Stimulated activated memory B cell treated with anti-CD40 and anti-IgM and Interleukin-4, amounts not matched to agents 10 μg/mL and 1 μg/mL and 100 μg/mL, for 72 hours (primary cell): ENCODE measurements at places on chromosomes 11 and 22.

DNA sequence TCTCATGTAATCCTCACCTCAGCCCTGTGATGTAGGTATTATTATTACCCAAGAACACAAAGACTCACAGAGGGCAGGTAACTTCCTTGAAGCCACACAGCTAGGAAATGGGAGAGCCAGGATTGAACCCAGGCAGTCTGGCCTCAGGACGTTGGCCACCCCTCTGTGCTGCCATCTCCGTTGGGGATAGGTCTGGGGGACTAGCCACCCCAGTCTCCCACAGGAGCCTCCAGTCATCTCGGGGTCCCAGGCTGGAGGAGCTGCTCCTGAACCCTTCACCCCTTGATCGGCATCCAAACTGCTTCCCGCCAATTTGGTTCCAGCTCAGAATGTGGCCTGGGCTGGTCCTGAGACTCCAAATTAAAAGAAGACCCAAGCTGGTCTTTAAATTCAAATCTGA lies 10.4 kb upstream of the TCF20 start:
- ATAC-seq, result no peak

DNA sequence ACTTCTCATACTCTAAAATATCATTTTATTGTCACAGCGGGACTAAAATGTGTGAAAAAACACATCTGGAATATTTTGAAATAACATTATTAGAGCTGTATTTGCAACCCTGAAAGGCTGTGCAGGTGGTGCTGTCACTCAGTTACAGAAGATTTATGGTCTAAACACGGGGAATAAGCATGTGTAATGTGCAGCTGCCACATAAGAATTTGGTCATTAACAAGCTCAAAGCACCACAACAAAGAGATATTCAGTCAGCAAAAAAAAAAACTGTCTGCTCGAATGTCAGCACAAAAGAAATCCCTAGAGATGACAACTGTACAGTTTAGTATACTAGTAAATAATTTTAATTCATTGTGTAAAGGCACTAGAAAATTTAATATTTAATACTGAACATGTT lies 31.3 kb downstream of the TMEM123 start:
- no peak for ATAC-seq

- no peak for ATAC-seq
Measured at GRCh38 chr11:68994894-68995285, 14.1 kb upstream of the MRGPRD start.

- ATAC-seq, result no peak
Measured at GRCh38 chr22:44192098-44192815, 11.5 kb downstream of the PARVG start.

GRCh38 chr22:30268331-30268730 lies 1.7 kb upstream of the OSM start:
- ATAC-seq, result no peak

GRCh38 chr22:45026511-45026910 lies 16.7 kb upstream of the PHF21B start:
- ATAC-seq, result no peak

DNA sequence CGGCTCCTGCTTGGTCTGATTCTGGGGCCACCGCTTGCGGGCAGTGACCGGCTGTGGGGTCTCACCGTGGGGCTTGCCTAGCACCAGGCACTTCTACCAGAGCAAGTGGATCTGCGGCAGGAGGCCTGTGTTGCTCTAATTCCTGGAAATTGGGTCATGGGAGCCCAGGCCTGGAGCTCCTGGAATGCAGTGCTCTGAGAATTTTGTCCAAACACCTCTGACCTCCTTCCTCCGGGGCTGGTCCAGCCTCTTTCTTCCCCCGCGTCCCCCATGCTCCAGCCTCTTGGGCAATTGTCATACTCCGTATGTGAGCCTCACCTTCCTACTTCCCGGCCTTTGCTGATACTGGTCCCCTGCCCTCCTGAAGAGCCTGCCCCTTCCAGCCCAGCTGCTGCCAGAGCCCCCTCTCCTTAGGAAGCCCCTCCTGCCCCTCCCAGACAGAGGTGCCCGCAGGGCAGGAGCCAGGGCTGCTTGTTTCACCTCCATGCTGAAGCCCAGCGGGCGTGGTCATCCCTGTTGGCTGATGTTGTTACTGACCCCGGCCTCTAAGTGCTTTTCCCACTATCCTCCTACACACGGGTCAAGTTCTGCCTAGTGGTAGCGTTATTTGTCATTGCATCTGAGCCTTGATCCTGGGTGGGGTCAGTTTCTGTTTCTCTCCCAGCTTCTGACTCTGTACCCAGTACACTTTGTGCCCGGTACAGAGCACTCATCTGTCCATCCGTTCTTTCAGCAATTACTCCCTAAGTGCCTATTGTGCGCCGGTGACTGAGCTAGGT lies 9.6 kb downstream of the MGAT3 start:
- no peak for ATAC-seq

DNA sequence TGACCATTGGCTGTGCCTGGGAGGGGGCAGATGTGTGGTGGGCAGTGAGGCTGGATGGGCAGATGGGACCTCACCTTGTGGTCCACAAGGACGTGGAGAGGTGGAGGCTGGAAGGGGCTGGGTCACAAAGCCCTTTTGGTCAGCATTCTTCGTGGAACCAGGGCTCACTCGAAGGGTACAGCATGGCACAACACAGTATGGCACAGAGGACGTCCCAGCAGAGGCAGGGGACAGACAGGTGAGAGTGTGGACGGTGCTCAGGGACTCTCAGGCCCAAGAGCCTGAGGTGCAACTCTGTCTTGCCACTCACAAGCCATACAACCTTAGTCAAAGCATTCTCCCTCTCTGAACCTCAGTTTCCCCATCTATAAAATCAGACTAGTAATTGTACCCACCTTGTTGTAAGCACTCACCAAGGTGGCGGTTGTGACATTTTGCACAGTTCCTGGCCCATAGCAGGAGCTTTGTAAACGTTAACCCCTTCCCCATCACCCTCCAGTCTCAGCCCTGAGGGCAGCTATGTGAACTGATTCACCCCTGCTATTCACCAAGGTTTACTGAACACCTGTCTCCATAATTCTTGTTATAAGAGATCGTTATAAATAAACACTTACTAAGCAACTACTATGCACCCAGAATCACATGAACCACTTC lies 11.6 kb upstream of the TSKU start:
- ATAC-seq, result no peak

DNA sequence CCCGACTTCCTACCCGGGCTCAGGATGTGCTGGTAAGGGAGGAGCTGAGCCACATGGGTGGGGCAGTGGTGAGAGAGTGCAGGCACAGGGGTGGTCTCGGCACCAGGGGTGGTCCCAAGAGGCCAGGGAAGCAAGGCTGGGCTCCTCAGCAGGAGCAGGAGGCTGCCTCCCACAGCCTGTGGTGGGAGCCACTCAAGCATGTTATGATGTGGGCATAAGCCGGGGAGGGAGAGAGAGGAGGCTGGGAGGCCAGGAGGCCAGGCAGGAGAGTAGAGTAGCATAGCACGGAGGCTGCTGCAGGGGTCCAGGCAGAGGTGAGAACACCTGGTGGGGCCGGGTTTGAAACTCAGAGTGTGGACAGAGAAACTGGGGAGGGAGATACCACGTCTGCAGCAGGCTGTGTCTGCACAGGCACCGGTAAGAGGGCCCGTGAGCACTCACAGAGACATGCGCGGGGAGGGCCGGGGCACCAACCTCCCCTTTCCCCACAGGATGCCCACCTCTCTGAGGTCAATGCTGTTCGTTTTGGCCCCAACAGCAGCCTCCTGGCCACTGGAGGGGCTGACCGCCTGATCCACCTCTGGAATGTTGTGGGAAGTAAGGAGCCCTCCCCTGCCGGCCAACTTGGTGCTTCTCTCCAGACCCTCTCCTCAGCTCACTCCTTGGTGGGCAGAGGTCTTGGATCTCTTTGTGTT lies 10.7 kb downstream of the ATG16L2 start:
- ATAC-seq, result no peak
